ENCODE measurements at places on chromosomes 7 and 10.

GRCh38 chr10:47330804-47331203 lies 8.6 kb downstream of the GDF2 start:
- DNase-seq, result no peak

- DNase-seq, result no peak
Observed at GRCh38 chr10:36170943-36171501, 528.9 kb upstream of the FZD8 start.

DNA sequence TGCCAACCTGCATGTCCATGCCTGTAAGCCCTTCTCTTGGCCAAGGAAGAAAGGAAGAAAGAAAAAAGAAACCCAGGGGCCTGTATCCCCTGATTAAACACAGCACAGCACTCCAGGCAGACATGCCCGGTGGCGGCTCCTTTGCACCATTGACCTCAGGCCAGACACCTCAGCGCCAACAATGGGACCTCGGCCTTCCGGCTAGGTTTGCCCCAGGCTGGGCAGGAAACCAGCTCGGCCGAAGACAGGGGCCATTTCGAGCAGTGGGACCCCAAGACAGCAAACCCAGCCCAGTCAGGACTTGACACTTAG lies 2.8 kb downstream of the HOXA10 start:
- DNase-seq, result no peak

DNA sequence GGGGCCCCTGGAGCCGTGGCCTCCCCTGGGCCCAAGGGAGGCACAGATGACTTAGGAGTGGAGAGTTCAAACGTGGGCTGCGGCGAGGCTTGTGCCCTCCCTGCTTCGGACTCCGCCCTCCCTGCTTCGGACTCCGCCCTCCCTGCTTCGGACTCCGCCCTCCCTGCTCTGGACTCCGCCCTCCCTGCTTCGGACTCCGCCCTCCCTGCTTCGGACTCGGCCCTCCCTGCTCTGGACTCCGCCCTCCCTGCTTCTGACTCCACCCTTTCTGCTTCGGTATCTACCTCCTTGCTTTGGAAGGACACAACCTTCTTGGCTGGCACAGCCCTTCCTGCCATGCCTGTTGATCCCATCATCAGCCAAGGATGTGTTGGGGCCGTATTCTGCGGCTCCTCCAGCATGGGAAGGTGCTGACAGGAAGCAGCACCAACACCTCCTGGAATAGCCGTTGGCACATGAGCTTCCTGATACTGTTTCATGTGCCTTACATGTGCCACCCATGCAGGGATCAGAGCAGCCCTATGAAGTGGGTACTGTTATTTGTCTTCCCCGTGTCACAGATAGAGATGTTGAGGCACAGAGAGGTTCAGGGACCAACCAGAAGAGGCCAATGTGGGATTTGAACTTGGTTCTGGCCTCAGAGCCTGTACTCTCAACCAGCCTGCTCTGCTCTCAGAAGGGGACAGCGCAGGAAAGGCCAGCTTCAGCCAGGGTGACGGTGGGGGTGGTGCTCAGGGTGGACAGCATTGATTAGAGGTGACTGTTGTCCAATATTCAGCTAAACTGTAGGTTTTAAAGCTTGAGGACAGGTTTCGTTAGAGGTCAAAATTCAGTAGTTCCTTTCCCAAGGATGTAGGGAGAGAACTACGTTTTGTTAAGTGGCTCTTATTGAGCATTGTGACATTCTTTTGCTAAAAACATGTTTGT lies 114.5 kb downstream of the NKX6-2 start:
- no peak for DNase-seq

DNA sequence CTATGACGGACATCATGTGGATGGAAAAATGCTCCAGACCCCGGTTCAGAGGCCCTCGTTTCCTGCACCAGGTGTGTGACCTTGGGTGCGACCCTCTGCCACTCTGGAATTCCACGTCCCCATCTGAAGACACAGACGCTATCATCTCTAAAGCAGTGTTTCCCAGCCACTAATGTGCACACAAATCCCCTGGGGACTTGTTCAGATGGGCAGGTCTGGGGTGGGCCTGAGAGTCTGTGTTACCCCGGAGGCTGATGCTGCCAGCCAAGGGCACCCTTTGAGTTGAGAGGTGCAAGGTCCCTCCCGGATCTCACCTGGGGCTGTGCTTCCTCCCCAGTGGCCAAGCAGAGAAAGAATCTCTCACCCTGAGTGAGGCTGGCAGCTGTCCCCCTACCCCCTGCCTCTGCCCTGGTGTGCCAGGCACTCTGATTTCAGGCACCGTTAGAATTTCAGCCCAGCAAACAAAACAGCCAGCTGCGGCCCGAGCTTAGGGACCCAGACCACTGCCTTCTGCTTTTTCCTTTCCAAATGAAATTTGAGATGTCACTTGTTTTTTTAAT lies 90.0 kb downstream of the SLIT1 start:
- no peak for DNase-seq

DNA sequence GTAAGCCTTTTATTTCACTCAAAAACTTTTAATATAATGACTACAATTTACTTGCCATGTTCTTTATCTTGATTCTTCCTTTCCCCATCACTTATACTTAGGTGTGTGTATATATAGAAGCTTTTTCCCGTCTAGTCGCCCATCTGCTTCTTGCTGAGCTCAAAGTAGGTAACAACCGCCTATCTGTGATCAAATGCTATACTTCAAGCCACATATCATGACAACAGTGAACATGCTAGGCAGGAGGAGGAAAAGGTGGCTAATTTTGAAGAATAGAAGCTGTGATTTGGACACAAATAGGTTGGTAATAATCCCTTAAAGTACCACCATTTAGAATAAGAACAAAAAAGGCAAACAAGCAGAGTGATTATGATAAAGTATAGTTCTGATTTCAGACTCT lies 367.3 kb upstream of the CHRM2 start:
- no peak for DNase-seq

GRCh38 chr10:102508506-102508905 lies 4.7 kb downstream of the SUFU start:
- DNase-seq, result no peak

All from stimulated activated CD4-positive, alpha-beta T cell treated with anti-CD3 and anti-CD28 coated beads, Interleukin-12 subunit alpha, Interleukin-12 subunit beta, amount 100 ng/mL, for 4 hours (primary cell).